NCI-H1436 (cell line): ENCODE measurements at places on chromosomes 4 and X.

DNA sequence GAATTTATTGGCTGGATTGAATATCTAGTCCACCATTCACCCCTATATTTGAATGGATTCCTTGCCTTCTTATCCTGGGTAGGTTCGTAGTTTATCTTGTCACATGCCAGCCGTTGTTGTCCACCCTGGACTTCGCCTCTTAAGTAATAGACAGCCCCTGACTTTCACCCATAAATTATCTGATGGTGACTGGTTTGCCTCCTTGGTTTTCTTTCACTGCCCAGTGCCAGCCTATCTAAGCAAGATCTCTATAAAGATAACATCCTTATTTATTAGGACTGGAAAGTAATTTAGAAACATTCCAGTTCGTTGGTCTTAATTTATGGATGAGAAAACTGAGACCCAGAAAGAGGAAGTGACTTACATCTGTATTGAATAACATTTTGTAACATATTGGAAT is 410.3 kb downstream of the RPA4 start:
- no peak for DNase-seq

GRCh38 chrX:39802354-39802753 is 295.4 kb downstream of the BCOR start:
- no peak for DNase-seq

DNA sequence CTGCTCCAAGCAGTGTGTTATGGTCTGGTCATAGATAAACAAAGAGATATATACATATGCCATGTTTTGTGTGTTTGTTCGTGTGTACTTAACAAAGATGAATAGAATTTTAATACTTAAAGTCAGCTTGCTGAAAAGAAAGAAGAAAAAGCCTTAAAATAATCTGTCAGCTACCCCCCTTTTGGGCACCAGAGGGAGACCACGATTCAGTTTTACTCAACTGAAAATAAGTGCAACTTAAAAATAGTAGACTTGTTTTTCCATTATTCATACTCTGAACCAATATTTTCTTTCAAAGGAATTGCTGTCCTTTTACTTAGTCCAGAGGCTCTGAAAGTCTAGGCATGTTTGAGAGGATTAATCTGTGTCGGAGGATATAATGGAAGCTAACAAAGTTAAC is 181.7 kb upstream of the AGTR2 start:
- no peak for DNase-seq

DNA sequence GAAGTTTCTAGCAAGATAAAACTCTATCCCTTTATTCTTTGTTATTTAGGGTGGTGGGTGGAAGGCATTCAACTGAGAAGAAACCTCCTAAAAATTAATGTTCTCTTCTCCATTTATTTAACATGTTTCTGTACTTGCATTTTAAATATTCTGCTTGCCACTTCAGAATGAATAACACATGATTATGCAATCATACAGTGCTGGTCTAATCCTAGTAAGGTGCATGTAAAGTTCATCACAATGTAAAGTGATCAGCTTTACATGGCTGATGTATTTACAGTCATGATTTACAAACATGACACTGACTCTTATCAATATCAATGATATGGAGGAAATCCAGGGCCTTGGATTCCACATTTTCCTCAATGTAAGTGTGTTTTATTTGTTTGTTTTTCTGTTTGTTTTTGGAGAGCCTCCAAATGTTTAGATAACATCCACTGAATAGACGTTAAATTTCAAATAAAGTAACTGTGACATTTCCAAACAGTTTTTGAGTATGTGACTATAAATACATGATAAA is 342.1 kb upstream of the CTSO start:
- DNase-seq: no peak
